Pancreas (tissue), 10 donors: ENCODE measurements at places on chromosomes 2 and 18. TPM values are rescaled to one million over a fixed set of nuclear protein-coding genes. Genes with fewer than 3 reads are reported as not detected.

DNA sequence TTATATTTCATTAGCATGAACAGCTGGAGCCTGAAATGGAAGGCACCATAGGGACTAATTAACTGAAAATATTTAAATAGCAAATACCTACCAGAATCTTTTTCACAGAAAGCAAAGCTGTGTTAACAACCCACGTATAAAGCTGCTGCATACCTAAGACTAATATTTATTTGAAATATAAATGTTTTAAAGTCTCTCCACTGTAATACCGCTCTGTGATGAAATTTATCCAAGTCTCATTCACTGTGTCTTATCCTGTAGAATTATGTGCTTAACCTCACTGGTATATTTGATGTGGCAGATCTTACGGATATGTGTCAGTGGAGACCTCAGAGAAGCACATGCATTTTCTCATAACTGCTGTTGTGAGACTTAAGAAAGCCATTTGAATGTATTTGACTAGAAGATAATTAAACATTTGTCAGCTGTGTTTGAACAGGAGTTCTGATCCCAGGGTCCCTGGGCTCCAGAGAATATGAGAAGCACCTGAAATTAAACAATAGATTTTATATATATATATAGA is 373.3 kb downstream of the ZNF804A start:
- DNase-seq, result no peak

DNA sequence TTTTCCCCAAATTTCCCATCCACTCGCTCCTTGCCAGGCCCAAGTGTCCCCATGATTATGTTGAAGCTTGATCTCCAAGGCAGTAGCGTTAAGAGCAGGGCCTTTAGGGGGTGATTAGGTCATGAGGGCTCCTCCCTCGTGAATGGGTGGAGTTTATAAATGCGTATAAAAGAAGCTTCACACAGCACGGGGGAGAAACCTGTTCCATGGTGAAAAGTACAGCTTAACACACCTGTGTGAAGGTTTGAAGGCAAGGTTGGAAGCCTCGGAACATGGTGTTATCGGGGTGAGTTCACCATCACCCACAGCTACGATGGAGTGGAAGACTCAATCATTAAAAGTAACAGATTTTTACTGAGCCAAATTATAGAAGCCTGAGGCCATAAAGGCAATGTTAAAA is 137.4 kb upstream of the ALKAL2 start:
- DNase-seq, result no peak

DNA sequence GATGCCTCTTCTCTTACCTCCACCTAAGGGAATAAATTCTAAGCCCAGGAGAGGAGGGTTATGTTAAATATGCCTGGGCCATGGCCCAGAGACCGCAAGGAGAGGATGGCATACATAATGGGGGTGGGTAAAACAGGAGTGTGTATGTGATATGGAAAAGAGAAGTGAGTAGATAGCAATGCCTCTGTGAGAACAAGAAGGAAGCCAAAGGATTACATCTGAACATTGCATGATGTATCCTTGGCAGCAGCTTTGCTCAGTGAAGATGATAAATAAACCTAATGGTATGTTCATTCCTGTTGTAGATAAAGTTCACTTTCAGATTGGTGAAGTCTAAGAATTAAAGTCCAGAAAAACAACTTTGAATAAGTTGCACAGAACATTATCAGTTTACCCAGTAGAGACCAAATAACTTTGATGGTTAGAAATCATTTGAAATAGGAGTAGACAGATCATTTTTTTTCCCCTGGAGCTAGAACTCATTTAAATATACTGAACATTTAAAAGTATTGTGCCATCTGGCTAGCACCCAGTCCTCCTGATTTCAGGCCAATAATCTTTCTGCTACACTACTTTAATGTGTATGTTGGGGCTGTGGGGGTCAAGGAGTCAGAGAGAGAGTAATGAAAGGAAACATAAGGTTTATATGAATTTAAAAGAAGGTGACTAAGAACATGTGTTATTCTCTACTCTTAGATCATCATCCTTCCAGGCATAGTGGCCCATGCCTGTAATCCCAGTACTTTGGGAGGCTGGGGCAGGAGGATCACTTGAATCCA is 231.7 kb downstream of the PARD3B start:
- no peak for DNase-seq

- DNase-seq, result peak; percentile 50
Observed at GRCh38 chr2:102041351-102041750, 49.6 kb downstream of the IL1R2 start.

The KLHL41 gene
- polyA plus RNA-seq, result 2.7 TPM

The REG3G gene
- 997 TPM for polyA plus RNA-seq

The SH2D6 gene
- 28.1 TPM for polyA plus RNA-seq

The CD302 gene
- polyA plus RNA-seq, result 8.3 TPM
